ENCODE measurements at places on chromosomes 12 and 14.

GRCh38 chr12:57549909-57550640, at the start of gene KIF5A:
KIF5A (plus strand) TSS chr12:57550044; CDS start chr12:57550272, 228 bp downstream.
- DNase-seq = no peak

DNA sequence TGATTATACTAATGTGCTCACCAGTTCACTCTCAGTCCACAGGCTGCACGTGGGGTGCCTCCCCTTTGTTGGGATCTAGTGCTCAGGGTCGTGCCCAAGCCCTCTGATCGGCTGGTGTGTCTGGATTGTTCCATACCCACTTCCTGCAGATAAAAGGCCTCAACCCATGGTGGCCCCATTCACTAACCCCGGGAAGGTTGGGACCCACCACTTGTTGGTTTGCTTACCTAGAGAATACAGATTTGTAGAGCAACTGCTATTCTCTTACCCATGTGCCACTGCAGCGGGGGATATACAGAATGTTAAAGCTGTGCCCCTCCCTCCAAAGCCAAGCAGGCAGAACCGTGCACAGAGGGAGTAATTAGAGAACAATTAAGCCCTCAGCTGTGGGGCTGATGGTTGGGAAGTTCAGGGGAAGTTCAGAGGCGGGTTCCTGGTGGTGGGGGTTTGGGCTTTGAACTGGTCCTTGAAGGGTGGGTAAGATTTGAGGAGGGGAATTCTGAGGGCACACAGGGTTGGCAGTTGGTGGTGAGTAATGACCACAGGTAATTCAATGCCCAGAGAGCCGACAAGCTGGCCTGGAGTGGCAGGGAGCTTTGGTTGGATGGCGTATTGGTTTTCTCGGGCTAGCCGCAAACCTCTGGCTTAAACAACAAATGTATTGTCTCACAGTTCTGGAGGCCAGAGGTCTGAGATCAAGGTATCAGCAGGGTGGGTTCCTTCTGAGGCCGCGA, 68.8 kb downstream of the ADCK1 start:
- no peak for DNase-seq

DNA sequence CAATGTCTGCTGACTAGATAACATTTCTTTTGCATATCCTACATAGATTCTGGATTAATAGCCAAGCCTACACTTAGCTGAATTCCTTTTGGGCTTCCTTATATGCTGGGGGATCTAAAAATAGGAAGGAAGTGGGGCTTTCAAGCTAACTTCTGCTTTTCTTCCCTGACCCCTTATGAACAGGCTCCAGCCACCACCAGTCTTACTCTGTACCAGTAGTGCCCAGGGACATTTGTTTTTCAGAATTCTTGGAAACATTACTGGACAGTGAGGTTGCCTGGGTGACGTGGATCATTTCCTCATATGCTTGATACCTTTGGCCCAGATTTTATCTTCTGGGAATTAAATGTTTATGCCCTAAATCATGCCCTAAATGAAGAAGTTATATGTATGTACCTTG, 55.9 kb upstream of the SRRM4 start:
- DNase-seq = no peak

- no peak for DNase-seq
Observed at GRCh38 chr14:104610749-104611310, 6.3 kb upstream of the TMEM179 start.

DNA sequence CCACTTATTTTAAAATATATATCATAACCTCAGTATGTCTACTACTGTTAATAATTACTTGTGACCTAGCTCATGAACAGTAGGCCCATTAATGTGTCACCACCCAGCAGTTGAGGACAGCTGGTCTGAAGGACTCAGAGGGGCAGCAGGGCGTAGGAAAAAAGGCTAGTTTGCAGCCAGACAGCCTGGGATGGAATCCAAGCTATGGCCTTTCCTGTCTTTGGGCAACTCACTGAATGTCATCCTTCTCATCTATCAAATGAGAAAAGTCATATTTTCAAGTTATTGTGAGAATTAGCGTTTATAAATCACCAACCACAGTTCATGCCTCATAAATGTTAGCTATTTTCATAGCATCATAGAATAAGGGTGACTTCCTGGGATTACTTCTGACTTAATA, 12.3 kb downstream of the DENND5B start:
- no peak for DNase-seq

DNA sequence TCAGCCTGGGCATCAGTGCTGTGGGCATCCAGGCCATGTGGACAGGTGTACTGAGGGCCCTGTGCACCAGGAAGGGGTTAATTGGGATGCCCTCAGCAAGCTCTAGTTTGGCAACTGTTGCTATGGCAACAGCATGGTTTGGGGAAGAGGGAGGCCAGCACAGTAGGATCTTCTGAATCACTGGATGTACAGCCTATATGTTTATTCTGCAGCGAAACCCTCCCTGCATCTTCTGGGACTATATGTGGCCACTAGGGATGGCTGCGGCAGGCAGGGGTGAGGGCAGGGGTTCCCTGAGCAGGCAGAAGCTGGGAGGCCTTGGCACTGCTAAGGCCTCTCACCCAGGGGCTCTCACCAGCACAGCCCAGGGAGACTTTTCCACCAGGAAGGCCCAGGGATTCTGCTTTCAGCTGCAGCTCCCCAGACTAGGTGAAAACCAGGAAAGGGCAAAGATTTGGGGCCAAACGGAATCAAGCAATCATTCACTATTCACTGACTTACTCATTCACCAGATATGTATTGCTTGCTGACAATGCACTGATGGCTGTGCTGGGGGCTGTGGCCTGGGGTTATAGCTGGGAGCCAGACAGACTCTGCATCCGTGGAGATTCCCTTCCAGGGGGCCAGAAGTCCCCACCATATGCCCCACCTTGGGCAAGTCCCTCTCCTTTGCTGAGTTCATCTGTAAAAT, 42.8 kb downstream of the IRF2BPL start:
- DNase-seq = no peak

- DNase-seq = no peak
Observed at GRCh38 chr12:28709986-28710685, 438.9 kb upstream of the FAR2 start.

DNA sequence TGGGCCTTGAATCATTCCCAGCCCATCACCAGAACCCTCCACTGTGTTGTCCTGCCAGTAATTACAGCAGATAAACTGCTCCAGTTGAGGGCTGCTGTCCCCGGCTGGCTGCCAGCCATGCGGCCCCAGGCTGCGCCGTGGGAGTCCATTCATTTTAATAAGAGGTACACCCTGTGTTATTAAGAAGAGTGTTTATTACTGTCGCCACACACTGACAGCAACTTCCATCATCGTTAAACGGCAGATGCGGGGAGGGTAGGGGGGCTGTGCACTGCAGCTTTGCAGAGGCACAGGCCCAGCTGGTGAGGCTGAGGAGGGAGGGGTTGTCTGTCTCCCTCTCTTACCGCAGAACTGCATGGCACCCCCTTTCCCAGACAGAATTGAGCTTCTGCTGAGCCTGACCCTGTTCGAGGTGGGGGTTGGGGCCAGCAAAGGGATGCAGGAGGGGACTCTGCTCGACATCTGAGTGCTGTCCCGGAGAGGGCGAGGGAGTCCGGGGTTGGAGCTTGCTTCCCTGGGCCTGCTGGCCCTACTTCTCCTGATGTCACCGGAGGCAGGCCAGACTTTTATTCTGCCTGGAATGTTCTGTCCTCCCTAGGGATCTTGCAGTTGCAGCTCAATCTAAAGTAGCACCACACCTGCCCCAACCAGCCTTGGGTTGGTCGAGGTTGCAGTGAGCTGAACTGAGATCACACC, 33.8 kb upstream of the GPATCH2L start:
- DNase-seq = no peak
